ENCODE measurements at places on chromosomes 1 and 21.

- no peak for DNase-seq
These were observed 18.2 kb downstream of the CRYZ start for GRCh38 chr1:74714429-74715235.

- no peak for DNase-seq
These were observed 6.0 kb upstream of the MAP1LC3C start for GRCh38 chr1:242004751-242005495.

- DNase-seq: no peak
These were observed 42.4 kb upstream of the COA6 start for GRCh38 chr1:234330843-234331215.

- DNase-seq: no peak
These were observed 349.6 kb downstream of the LMO4 start for GRCh38 chr1:87678266-87678665.

GRCh38 chr1:193131266-193131860 lies 9.5 kb downstream of the CDC73 start:
- no peak for DNase-seq

GRCh38 chr1:19317126-19317910 lies 5.2 kb downstream of the SLC66A1 start:
- no peak for DNase-seq

DNA sequence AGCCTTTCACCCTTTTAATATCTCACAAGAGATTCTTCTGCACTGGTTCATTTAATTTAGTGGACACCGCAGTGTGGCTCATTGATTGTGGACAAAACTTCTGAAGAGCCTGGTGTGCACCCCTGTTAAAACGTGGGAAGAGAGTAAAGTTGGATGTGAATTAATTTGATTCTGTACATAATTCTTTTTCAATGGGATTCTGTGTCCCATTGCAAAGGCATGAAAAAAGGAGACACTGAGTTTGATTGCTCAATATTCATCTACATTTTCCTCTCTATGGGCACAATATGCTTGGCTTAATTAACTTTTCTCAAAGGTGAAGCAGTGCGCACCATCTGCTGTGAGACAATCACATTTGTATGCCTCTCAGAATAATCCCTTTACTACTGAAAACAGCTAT lies 95.1 kb downstream of the BARHL2 start:
- no peak for DNase-seq

DNA sequence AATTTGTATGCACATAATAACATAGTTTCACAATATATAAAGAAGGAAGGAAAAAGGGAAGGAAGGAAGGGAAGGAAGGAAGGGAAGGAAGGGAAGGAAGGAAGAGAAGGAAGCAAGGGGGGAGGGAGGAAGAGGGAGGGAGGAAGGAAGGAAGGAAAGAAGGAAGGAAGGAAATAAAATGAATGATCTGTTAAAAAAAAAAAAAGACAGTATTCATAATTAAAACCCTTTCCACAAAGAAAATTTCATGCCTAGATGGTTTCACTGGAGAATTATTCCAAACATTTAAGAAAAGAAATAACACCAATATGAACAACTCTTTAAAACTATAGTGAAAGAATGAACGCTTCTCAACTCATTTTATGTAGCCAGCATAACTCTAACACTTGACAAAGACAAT lies 44.8 kb downstream of the CDKN2C start:
- no peak for DNase-seq

- no peak for DNase-seq
These were observed 223.4 kb downstream of the DISC1 start for GRCh38 chr1:231849981-231850380.

DNA sequence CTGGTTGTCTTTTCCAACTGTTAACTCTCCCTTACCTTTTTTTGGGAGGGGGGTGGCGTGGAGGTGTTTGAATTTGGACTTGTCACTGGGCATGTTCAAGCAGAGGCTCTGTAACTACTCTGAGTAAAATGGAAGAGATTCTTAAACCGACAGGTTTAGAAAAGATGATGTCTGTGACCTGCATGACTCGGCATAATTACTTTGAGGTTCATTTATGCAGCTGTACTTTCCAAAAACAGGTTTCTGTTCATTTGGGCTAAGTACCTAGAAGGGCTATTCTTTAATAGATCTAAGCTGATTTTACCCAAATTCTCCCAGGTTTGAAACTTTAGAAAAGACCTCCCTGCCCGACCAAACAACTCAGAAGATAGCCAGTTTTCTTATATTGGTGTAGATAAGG lies 80.3 kb downstream of the SLC35A3 start:
- no peak for DNase-seq

GRCh38 chr1:183711741-183712361 lies 58.7 kb upstream of the APOBEC4 start:
- DNase-seq: no peak

DNA sequence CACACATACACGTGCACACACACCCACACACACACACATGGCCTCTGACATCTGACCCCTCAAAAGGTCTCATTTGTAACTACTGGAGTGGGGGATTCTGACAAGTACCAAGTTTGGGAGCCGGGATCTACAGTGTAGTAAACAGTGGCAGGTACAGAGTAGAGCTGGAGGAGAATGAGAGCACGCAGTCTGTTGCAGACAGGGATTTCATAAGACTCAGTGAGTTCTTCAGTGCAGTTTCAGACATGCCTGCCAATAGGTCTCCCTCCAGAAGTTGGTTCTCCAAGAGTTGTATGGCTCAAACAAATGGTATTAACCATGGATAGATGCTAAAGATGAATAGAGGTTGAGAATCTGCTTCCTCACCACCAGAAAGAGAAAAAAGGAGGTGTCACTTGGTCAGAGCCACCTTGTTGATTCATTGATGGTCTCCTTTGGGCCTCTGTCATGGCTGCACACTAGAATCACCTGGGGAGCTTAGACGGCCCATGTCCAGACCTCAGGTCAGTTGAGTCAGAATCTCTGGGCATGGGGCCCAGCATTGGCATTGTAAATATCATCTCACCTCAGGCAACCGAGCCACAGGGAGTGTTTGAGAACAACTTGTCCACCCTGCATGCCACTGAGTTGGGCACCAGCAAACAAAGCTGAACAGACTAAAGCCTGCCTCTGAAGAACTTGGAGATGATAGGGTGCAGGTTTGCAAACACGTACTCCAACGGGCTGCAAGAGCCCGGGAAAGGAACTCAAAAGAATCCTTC lies 122.1 kb downstream of the EDEM3 start:
- no peak for DNase-seq

- no peak for DNase-seq
These were observed 159.4 kb upstream of the UBE2U start for GRCh38 chr1:64043976-64044375.

DNA sequence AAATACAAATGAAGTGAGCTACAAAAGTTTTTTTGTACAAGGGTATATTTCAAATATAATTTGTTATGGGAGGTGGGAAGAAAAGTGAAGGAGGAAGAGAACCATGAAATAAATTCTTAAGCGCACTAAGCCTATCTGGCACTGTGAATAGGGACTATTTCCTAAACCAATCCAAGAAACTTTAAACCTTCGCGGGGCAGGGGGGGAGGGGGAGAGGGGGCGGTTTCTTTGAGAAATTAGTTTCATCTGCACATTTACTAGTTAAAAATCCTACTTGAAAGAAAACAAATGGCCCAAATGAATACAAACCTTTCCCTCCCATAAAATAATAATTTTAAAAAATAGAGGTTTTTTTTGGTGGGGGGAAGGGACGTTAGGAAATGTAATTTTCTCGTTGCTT lies 364 bp downstream of the GOLPH3L start:
- DNase-seq: no peak

- DNase-seq: no peak
These were observed 179.2 kb downstream of the ATG4C start for GRCh38 chr1:62962901-62963776.

GRCh38 chr1:35923791-35924221 lies 7.1 kb upstream of the AGO3 start:
- no peak for DNase-seq

DNA sequence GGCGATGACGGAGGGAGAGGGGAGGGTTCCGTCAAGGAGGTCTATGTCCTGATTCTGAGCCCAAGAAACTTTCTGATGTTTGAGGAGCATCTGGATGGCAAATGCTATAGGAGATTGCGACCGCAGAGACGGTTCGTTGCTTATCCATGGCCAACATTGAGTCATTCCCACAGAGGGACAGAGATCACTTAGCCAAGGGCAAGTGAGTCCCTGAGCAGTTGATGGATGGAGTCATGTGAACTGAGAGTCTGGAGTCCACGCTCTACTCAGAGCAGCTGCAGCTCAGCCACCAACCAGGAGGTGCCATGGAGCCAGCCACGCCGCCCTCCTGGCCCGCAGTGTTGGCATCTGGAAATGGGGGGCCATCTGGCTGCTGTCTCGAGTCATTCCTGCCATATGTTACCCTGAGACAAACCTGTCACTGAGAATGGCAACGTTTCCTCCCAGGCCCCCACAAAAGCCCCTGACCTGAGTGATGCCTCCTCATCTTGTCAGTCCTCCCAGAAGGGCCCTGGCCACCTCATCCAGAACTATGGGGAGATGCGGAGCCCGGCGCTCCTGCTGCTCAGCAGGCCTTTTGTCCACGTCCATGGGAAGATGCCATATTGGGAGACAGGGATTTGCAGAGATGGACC lies 58.6 kb downstream of the ATP5PO start:
- no peak for DNase-seq

DNA sequence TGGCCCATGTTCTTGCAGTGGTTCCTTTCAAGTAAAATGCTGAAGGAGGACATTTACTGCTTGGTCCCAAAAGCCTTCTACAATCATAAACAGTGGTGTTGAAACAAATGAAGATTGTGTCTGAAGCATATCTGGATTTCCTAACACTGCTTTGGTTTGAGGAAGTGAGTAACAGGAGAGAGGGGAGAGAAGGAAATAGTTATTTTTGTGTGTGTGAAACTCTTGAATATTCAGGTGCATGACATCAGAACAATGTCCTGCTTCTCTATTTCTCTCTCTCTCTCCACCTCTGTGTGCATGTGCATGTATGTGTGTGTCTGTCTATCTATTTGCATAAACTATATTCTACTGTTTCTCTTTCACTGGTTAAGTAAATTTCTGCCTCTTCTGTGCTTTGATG lies 61.4 kb upstream of the TNFSF18 start:
- no peak for DNase-seq

GRCh38 chr1:182413486-182413885 lies 13.0 kb upstream of the TEDDM1 start:
- no peak for DNase-seq

- no peak for DNase-seq
These were observed 5.5 kb downstream of the PPOX start for GRCh38 chr1:161171696-161172095.

- no peak for DNase-seq
These were observed 41.4 kb upstream of the ACOT11 start for GRCh38 chr1:54506594-54506993.

DNA sequence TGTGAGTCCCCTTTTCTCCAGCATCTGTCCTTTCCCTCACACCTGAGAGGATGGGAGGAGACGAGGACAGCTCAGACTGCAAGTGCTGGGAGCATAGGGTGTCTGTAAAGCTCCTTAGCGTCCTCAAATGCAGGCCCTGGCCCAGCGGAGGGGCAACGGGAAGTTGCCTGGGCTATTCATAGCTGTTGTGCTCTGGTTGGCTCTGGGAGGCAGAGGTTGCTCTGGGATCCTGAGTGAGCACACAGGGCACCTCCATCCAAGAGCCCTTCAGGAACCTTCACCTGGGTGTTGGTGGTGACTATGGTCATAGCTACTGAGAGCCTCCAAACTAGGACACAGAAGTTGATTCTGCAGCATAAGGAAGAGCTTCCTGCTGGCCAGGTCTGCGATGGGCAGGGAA lies 2.6 kb downstream of the PADI1 start:
- no peak for DNase-seq

DNA sequence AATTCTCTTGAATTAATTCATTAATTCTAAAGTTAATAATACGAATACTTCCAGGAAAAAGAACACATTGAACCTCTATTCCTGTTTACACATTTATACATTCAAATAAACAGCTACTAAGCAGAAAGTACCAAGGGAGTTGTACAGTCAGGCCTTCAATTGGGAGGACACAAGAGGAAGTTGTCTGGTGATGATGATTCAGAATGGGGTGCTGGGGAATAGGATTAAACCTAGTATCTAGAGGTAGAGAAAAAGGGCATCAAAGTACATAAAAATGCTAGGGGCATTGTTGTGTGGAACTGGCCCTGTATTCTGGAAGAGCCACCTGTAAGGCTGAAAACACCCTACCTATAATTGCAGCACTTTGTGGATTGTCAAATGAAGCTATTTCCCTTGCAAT lies 71.7 kb upstream of the MROH9 start:
- DNase-seq: no peak

DNA sequence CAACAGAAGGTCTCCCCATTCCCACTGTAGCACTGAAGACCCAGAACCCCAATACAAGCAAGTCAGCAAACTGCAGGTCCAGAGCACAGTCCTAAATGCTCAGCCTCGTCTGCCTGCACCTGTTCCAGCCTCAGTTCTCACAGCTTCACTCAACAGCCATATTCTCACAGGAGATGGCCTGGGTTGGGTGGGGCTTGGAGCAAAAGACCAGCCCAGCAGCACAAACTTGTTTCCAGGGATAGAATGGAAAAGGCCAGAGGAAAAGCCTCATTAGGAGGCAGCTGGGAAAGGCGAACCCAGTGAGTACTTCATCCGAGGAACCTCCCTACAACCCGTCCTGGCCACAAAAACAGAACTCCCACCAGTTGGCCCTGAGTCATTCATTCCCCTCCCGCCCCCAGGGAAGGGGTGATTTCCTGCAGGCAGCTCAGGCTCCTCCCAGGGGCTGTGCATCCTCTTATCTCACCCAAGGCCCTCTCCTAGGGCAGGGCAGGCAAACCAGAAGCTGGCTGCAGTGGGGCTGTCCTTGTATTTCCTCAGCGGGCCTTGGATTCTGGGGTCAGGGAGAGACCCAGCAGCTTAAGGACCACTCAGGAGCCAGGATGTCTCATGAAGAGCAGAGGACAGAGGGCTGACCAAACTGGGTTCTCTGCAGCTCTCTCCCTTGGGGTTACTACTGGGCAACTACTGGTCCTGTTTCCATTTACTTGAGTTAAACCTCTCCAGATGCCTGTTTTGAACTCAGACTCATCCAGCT lies 7.4 kb upstream of the MPL start:
- DNase-seq: no peak

- no peak for DNase-seq
These were observed 44.2 kb downstream of the SCYL3 start for GRCh38 chr1:169849346-169850022.

DNA sequence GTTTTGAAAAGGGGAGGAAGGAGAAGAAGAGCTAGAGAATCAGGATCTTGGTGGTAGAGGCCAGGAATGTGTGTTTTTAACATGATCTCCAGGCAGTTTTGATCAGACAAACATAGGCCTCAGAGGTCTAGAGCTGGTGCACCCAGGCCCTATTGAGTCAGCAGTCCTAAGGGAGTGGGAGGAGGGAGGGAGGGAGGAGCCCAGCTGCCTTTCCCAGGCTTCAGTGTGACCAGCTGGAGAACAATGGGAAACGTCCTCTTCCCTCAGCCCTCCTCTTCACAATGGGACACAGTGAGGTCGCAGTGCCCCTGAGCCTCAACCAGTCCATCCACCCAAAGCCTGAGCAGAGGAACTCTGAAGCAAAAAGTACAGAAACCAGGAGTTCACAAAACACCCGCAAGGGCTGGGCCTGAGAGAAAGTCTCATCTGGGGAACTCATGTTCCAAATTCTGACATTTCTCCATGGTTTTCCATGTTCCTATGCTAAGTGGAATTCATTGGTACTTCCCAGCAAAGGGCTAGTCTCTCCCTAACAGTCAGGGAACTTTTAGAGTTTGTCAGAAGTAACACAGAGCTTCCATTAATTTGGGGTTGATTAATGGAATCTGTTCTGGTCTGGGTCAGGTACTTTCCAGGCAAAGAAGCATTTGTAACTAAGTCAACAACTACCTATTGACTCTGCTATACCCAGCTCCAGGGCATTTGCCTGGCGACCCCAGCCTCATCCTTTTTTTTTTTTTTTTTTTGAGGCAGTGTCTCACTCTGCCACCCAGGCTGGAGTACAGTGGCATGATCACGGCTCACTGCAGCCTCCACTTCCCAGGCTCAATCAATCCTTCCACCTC lies 37.5 kb downstream of the ELAPOR1 start:
- DNase-seq: peak; percentile 13
